Right lobe of liver (tissue), 6 donors: ENCODE measurements at places on chromosomes 13 and 19. TPM values are rescaled to one million over a fixed set of nuclear protein-coding genes. Genes with fewer than 3 reads are reported as not detected.

- H3K4me1 ChIP-seq, result peaks cover 55% of the 10 kb centered on the region
- peak overlapping the region; percentile 21 for H3K4me3 ChIP-seq
- peak overlapping the region; percentile 99 for H3K27ac ChIP-seq
- no peaks in the 10 kb centered on the region for H3K36me3 ChIP-seq
- H3K27me3 ChIP-seq, result no peaks in the 10 kb centered on the region
- DNase-seq, result peak; percentile 93
These were observed 37.3 kb downstream of the NFIC start for GRCh38 chr19:3403489-3404323.

DNA sequence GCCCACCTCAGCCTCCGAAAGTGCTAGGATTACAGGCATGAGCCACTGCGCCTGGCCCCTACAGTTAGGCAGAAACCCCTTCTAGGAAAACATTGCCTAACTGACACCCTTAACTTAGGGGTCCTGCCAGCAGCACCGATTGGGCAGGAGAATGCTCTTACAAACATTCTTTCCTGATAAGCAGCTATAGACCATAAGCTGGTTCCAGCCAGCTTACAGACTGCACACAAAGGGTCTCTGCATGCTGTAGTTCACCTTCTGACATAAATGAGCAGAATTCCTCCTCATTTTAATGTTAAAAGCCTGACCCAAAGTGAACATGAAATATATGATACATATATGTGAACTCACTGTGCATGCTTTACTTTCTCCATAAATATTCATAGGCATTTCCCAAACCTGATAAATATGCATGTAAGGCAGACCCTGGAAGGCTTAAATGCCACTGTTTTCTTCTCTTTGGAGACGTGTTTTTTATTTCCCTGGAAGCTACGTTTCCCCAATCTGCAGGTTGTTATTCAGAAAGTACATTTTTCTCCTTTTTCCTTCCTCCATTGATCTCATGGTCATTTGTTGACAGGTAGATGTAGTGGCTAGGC, 48.5 kb upstream of the KL start:
- H3K4me3 ChIP-seq, result no peak overlapping the region
- no peaks in the 10 kb centered on the region for H3K4me1 ChIP-seq
- no peaks in the 10 kb centered on the region for H3K36me3 ChIP-seq
- no peaks in the 10 kb centered on the region for H3K27me3 ChIP-seq

KCNRG gene
- not detected for total RNA-seq

GRCh38 chr19:50329146-50329925, at the start of gene KCNC3:
Gene KCNC3, minus strand, starts transcription at chr19:50329377. Its CDS starts 295 bp downstream, at chr19:50329082.
- no peaks in the 10 kb centered on the region for H3K27me3 ChIP-seq
- peaks cover 28% of the 10 kb centered on the region for H3K4me1 ChIP-seq
- H3K36me3 ChIP-seq, result no peaks in the 10 kb centered on the region
- DNase-seq, result peak; percentile 100
- H3K27ac ChIP-seq, result peak within 1 kb of the TSS; percentile 37
- H3K4me3 ChIP-seq, result peak within 1 kb of the TSS; percentile 34

- H3K27ac ChIP-seq, result no peak overlapping the region
- H3K36me3 ChIP-seq, result no peaks in the 10 kb centered on the region
- H3K27me3 ChIP-seq, result no peaks in the 10 kb centered on the region
- DNase-seq, result no peak
- H3K4me3 ChIP-seq, result no peak overlapping the region
These were observed 857.8 kb downstream of the GPC5 start for GRCh38 chr13:92256211-92256610.

GRCh38 chr19:32269831-32270230, 75.6 kb upstream of the ZNF507 start:
- H3K4me3 ChIP-seq, result no peak overlapping the region
- H3K27ac ChIP-seq, result no peak overlapping the region
- no peaks in the 10 kb centered on the region for H3K27me3 ChIP-seq
- no peaks in the 10 kb centered on the region for H3K36me3 ChIP-seq
- DNase-seq, result no peak

ZNF737 gene
- total RNA-seq, result 2.9 TPM

TUBB4A gene
- 0.92 TPM for total RNA-seq

DNA sequence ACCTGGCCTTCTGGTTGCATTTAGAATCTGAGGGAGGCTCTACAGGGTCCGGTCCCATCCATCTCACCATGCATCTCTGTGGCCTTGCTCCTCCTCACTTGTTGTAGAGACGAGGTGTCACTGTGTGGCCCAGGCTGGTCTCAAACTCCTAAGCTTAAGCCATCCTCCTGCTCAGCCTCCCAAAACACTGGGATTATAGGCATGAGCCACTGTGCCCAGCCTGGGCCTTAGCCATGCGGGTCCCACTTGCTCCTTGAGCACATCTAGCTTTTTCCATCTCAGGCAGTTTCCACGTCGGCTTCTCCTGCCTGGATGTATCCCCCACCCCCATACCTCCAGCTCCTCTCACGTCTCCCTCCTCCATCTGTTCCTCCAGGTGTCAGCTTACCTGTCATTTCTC, 9.8 kb downstream of the ELSPBP1 start:
- H3K27me3 ChIP-seq, result no peaks in the 10 kb centered on the region
- no peak for DNase-seq
- no peak overlapping the region for H3K4me3 ChIP-seq
- no peaks in the 10 kb centered on the region for H3K4me1 ChIP-seq

- peak; percentile 98 for DNase-seq
- peak overlapping the region; percentile 97 for H3K27ac ChIP-seq
- no peaks in the 10 kb centered on the region for H3K36me3 ChIP-seq
- H3K27me3 ChIP-seq, result no peaks in the 10 kb centered on the region
- peak overlapping the region; percentile 88 for H3K4me3 ChIP-seq
- H3K4me1 ChIP-seq, result no peaks in the 10 kb centered on the region
These were observed 603 bp downstream of the RFX1 start for GRCh38 chr19:14005349-14006084.
